ENCODE measurements at places on chromosomes 6 and 20.

- DNase-seq, result no peak
Observed at GRCh38 chr20:61223121-61223520, 28.9 kb upstream of the CDH4 start.

- no peak for DNase-seq
Observed at GRCh38 chr6:169792306-169793015, 41.0 kb downstream of the ERMARD start.

DNA sequence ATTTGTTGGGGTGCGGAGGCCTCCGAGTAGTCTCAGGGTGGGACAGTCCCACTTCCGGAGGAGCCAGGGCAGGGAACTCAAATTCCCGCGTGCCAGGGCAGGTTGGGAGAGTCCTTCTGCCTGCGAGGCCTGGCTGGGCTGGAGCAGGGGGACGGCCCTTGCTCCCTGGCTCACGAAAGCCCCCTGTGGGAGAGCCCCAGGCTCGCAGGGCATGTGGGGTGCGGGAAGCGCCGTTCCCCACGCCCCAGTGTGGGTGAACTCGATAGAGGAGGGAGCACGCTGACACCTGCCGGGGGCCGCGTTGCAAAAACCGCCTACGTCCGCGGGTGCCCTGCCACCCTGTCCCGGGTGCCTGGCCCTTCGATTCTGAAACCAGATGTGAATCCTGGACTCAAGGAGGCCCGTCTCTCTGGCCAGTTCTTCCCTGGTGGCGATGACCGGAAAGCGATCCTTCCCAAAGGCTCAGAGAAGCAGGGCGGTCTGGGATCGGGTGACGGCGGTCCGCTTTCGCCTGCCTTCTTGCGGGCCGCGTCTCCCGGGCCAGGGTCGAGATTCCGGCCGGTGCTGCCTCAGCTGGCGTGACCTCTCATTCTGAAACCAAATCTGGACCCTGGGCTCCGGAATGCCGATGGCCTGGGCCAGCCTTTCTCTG lies 1846.5 kb upstream of the DEFB115 start:
- DNase-seq, result no peak

DNA sequence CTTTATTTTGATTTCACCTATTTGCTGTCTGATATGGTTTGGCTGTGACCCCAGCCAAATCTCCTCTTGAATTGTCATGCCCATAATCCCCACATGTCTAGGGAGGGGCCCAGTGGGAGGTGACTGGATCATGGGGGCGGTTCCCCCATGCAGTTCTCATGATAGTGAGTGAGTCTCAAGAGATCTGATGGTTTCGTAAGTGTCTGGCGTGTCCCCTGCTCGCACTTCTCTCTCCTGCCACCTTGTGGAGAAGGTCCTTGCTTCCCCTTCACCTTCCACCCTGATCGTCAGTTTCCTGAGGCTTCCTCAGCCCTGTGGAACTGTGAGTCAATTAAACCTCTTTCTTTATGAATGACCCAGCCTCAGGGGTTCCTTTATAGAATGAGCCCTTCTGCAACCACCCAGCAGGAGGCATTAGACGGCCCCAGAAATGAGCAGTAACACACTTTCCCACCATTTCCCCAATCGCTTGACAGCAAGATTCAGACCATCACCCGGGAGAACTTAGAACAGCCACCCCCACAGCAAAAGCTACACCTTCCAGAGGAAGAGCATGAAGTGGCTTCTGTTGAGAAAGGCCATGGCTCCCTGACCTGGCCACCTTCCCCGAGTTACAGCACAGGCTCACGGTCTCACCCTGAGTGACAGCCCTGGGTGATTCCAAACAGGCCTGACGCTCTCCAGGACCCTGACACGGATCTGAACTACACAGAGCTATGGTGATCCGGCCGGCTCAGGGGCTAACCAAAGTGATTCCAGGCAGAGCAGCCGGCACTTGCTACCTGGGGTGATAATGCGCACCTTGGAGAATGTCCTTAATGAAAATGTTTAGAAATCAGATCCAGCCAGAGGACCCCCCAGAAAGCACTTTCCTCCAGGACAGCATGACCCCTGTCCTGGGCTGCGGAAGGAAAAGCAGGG lies 131.2 kb upstream of the CDH4 start:
- DNase-seq, result peak; percentile 27
